WTC11 (cell line): ENCODE measurements at places on chromosomes 3 and 15.

DNA sequence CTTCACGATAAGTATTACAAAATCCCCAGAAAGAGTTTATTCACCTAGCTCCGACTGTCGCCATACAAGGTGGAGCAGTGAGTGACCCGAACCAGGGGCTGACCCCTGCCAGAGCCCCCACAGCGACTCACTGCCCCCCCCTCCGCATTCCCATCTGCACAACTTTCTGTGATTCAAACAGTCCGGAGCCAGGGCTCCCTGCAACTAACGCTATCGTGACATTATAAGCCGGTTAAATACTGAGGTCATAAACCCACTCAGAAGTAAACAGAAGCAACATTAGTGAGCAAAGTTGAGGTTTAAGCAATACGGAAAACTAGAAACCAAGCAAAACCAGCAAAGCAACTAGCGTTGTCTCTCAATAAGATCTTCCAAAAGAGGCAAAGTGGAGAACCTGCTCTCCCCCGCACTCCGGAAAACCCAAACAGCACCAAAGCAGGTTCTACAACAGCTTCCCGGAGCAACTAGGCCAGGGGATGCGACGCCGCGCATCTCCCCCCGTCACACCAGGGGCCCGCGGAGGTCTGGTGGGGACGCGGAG is 642 bp downstream of the SCAP start:
- DNase-seq = no peak

DNA sequence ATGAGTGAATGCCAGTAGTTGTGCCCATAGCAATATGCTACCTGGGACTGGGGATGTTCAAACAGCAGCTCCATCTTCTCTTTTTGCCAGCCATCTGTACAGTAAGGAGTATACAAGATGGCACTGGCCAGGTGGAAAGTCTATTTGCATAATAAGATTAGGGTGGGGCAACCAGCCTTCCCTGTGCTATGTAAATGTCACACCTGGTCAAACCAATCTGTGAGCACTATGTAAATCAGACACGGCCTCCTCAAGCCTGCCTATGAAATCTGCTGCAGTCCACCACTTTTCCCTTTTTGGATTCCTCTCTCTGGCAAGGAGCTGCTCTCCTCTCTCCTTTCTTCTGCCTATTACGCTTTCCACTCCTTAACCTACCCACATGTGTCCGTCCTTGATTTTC is 53.0 kb downstream of the C3orf80 start:
- no peak for DNase-seq

DNA sequence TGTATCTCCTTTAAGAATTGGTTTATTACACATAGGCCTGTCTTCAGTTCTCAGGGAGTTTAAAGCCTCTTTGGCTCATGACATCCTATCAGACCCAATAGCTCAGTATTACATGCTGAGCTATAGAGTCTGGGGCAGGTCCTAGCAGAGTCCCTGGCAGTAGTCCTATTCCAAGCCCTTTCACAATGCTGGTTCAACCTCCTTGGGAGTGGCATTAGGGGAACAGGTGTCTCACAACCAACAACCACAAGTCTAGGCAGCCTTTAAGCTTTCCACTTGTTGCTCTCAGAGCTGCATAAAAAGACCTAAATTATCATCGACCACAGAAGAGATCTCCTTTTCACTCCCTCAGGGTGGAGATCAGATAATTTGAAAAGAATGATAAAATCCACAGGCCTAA is 22.8 kb upstream of the C2CD4B start:
- DNase-seq = no peak

GRCh38 chr15:90592131-90592881 is 62.6 kb downstream of the CRTC3 start:
- no peak for DNase-seq

DNA sequence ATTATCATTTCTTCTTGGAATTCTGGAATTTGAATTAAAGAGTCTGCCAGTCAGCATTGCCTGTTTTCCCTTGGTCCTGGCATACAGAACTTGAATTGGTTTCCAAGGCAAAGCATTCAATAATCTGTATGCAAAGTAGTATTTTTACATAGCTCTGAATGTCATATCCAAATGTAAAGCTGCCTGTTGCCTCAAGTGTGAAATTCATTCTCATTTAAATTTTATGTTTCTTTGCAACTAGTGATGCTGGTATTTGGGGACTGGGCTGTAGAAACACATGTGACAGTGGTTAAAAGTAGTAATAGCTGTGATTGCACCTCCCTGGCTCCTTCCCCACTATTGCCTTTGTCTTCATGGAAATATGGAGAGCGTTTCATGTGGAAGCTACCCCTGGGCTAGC is 743.9 kb upstream of the GOLIM4 start:
- no peak for DNase-seq

GRCh38 chr3:132285620-132285945 is 31.6 kb upstream of the ACP3 start:
- no peak for DNase-seq

DNA sequence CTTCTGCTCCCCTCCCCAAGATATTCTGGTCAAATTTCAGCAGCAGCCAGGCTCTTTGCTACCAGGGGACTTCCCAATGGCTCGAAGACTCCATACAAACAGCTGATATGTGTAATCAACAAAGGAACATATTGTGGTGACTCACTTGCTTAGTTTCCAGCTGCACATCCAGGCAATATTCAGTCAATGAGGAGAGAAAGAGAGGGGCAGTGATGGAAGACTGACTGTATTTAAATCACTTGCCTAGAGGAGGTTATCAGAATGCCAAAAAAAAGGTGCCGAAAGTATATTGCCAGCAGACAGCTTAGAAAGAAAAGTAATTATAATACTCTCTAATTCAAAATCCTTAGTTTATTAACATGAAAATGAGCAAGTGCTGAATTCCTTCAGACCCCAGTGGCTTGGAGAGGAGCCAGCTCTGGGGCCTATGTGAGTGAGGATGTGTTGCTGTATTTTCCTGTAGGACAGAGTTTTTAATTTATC is 236.5 kb downstream of the LRTM1 start:
- DNase-seq = no peak

DNA sequence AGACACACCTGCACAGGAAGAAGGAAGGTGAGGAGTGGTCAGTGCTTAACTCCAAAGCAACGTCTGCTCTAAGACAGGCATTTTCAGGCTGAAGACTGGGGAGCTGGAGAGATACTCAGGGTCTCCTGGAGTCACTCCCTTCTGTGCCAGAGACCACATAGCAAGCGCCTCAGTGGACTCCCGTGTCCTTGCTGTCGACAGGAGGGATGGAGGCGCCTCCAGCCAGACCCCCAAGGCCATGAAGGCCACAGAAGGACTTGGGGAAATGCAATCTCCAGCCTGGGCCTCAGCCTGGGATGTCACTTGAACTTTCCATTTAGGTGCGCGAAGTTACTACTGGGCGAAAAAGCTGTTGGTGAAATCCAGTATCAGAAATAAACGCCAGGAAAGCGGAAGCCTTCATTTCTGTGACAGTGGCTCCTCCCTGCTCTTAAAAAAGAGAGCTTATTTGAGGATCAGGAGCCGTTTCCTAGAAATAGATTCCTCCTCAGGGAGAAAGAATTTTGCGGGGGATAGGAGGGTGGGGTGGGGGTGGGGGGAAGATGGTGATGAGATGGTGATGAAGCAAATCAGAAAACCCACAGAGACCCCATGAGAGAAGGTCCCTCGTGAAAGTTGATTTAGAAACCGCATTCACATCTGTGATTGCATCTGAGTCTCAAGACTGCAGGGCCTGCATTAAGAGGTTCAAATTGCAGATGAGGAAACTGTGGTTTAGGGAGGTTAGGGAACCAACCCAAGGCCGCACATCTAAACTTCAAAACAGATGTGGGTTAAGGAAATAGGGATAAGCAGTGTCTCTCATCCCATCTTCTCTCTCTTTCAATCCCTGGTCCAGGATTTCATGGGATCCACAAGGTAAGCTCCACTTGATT is 78.8 kb downstream of the ATP2B2 start:
- no peak for DNase-seq

GRCh38 chr15:74377831-74378766 is 10.7 kb upstream of the CYP11A1 start:
- peak; percentile 7 for DNase-seq

DNA sequence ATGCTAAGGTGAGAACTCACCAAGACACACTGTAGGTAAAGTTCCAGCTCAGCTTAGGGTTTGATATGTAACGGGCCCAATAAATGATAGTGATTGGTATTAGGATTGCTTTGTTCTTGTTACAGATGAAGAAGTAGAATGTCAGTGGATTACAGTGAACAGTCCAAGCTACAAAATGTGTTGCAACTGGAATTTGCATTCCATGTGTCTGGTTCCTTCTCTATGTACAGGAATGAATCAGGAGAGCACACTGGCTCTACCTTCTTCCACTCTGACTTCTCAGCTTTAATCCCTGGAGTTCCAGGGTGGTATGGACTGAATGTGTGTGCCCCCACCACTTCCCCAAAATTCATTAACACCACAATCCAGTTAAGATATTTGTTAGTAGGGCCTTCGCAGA is 730.4 kb upstream of the CFAP20DC start:
- no peak for DNase-seq

GRCh38 chr15:100937171-100937570 is 18.0 kb downstream of the LRRK1 start:
- DNase-seq = no peak

DNA sequence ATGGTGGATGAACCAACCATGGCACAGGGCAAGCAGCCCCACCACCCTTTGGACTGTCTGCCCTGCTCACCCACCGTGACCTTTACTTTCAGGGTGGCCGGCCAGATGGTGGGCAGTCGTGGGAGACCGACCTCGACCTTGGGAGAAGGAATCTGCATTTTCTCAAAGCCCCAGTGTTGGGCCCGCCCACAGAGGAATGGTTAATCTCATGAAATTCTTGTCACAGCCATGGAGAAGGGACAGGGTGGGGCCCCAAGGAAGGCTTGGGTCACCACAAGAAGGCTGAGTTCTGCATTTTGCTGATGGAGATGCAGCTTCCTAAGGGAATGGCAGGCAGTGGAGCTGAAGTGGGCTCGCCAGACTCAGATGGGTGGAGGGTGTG is 2.9 kb downstream of the PLXND1 start:
- no peak for DNase-seq

GRCh38 chr3:31277582-31277981 is 255.1 kb upstream of the STT3B start:
- no peak for DNase-seq

GRCh38 chr15:88042047-88042446 is 214.5 kb downstream of the NTRK3 start:
- DNase-seq = no peak

GRCh38 chr3:108085810-108086350 is 5.0 kb downstream of the CD47 start:
- no peak for DNase-seq

DNA sequence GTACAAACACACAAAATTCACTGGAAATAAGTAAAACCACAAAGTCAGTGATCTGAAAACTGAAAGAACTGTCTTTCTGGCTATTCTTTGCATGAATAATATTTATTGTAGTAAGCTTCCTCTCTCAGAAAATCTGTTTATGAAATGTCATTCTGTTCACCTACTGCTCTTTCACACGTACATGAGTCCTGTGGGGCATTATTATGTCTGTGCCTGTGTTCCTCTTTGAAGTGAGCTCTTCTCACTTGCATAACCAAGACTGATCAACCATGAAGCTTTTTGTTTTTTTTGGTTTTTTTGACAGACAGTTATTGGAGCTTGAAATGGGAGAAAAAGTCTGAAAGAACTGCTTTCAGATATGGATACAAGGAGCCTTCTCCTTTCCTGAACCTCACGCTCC is 195.8 kb downstream of the PLCH1 start:
- DNase-seq = no peak

- no peak for DNase-seq
These were observed 281.9 kb upstream of the DPH6 start for GRCh38 chr15:35827911-35828310.

DNA sequence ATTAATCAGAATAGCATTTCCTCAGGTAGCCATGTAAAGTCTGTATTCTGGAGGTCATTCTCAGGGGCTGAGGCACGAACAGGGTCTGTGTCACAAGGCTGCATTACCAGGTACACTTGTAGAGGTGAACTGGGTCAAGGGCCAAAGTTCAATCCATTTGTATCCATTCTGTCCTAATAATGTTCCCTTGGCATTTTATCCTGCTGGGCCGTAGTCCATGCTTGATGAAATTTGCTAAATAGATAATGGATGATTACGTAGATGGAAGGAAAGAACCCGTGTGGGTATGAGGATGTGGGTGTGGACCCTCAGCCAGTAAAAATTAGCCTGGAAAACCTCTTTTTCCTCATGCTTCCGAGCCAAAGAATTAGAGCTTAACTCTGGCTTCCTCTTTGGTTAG is 785.9 kb downstream of the GRM7 start:
- DNase-seq = no peak

DNA sequence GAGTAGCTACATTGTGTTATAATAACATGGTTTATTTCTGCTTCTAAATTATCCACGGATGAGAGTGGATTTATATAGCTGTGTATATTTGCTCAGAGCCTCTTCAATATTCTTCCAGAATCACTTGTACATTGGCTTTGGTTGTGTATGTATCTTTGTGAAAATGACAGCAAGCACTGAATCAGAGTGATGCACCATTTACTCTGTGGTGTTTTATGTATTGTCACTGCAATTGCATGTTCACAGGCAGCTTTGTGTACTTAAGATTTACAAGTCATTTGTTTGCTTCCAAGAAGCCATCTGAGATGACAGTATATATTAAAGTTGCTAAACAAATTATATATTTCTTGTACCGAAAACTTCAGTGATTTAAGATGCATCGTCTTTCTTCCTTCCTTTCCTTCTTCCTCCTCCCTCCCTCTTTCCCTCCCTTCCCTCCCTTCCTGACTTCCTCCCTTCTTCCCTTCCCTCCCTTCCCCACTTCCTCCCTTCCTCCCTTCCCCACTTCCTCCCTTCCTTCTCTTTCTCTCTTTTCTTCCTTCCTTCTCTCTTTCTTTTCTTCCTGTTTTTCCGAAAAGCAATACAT is 362.3 kb upstream of the GOLIM4 start:
- no peak for DNase-seq

- no peak for DNase-seq
These were observed 286.4 kb downstream of the LRTM1 start for GRCh38 chr3:54641226-54642014.

- DNase-seq = peak; percentile 46
These were observed 139.0 kb upstream of the SLC2A2 start for GRCh38 chr3:171165499-171165921.

GRCh38 chr3:171711461-171712170 is 98.7 kb downstream of the PLD1 start:
- no peak for DNase-seq

- no peak for DNase-seq
These were observed 25.0 kb upstream of the BCL6 start for GRCh38 chr3:187770224-187770623.

GRCh38 chr15:67065531-67066005 is at the start of gene SMAD3:
Gene SMAD3, plus strand, starts transcription at chr15:67065602. Its CDS starts 553 bp downstream, at chr15:67066155.
- DNase-seq = peak; percentile 85

DNA sequence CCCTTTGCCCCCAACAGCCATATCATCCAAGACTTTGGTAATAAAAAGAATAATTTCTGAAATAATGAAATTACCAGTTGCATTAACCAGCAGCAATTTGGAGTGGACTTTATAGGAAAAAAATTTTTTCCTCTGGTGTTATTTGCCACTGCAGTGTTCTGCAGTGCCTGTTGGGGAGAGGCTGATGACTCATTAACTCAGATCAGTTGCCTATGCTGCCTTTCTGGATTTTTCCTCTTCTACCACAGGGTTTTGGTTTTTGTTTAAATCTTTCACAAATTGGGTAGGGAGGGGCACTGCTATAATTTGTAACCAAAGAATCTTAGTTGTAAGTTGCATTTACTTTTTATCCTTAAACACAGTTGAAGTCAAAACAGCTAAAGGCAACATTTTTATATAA is 22.7 kb downstream of the ATP6V1A start:
- no peak for DNase-seq
